ENCODE measurements at places on chromosomes 5 and 9. TPM values are rescaled to one million over a fixed set of nuclear protein-coding genes. Genes with fewer than 3 reads are reported as not detected.

POU5F2 gene
- total RNA-seq: 1.8 TPM

KLF9 gene
- total RNA-seq: 100 TPM

NOL6 gene
- 32.8 TPM for total RNA-seq

GOLGA1 gene
- total RNA-seq: 21.0 TPM

AMBP gene
- total RNA-seq: 5.3 TPM

DNA sequence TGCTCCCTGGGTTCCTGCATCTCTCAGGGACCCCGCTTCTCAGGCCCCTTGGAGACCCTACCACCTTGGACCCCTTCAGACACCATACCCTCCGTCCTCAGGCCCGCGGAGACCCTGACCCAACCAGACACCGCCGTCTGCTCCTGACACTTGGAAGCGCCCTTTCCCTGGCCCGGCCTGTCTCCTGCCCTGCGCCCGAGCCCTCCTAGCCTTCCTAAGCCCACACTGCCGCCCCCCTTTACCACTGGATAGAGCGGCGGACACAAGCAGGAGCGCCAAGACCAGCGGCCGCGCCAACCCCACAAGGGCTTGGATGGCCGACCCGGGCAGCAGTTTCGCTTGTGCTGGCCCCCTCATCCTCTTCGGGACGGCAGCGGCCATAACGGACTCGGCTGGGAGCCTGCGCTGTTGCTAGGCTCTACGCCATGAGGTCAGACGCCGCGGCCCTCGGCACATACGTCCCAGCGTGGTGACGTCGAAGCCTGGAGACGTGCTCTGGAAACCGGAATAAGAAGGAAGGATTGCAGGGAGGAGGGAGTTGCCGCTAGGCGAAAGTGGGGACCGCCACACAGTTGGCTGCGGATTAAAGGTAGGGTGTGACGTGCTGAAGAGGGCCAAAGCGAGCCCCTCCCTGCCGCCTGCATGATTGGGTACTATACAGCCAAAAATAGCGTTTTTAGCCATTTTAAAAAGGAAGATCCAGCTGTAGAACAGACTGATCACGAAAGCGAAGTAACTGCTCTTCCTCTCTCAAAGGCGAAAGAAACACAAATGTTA, at the start of gene C5orf15:
Gene C5orf15 (minus strand): TSS at position 422 of the 777 bp plus-strand sequence. CDS start 41 bp downstream, at position 381.
- DNase-seq: peak; percentile 99
- peak within 1 kb of the TSS; percentile 98 for H3K4me3 ChIP-seq
- peaks cover 7% of the 10 kb centered on the region for H3K4me1 ChIP-seq
- no peaks in the 10 kb centered on the region for H3K27me3 ChIP-seq

GRCh38 chr9:108663422-108663821, 192.4 kb downstream of the ACTL7B start:
- no peaks in the 10 kb centered on the region for H3K36me3 ChIP-seq
- no peak for DNase-seq
- H3K27ac ChIP-seq: no peak overlapping the region
- H3K4me1 ChIP-seq: no peaks in the 10 kb centered on the region
- no peak overlapping the region for H3K4me3 ChIP-seq

DNA sequence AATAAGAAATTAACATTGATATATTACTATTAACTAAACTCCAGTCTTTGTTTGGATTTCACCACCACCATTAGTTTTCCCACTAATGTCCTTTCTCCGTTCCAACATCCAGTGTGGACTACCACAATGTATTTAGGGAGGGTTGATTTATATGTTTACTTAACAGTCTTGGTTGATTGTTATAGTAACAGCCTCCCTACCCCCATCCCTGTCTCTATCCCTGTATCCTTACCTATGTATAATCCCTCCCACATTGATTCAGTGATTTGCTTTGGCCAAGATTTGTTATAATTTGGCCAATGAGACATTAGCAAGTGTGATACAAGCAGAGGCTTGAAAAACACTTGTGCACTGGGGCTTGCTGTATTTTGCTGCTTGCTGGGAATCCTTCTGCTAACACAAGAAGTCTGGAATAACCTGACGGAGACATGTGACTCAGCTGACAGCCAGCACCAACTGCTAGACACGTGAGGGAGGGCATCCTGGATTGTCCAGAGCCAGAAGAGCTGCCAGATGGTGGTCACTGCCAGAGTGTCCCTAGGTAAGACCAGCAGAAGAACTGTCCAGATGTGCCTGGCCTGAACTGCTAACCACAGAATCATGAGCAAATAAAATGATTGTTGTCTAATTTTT, 51.2 kb upstream of the TCF7 start:
- H3K4me1 ChIP-seq: no peaks in the 10 kb centered on the region
- H3K36me3 ChIP-seq: no peaks in the 10 kb centered on the region
- H3K27ac ChIP-seq: no peak overlapping the region
- no peak for DNase-seq

DNA sequence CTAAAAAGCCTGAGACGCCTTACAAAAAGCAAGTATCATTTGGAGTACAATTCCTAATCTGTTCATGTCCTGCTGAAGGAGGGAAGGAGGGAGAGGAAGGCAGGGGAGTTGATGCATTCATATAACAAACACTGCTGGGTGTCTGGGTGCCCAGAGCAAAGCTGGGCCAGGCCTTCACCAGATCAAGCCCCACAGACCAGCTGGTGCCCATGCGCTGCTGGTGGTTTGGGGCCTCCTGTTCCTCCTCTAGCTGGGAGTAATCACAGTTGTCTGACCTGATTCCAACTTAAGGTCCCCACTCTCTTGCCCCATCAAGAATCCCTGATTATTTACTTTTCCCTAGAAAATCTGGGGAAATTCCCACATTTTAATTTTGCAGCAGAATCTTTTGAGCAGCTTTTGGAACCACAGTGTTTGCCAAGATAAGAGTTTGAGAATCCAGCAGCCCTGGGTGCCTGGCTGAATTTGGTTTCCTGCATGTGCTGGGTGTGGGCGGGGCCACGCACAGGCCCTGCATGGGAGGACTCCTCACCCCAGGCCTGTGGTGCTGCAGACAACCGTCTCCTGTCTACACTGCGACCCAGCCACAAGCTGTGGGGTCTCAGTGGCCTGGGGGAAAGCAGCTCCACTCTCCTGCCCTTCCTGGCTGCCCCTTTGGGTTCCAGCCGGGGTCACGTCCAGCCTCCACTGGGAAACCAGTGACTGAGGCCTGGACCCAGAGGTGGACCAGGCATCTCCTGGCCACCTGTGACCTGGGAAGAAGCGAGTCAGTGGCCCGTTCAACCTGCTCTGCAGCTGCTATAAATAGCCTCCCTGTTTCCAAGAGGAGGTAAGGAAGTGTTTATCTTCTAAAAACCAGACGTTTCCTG, 47.5 kb downstream of the NEURL1B start:
- no peak for DNase-seq
- peaks cover 5% of the 10 kb centered on the region for H3K36me3 ChIP-seq
- no peaks in the 10 kb centered on the region for H3K27me3 ChIP-seq
- H3K4me1 ChIP-seq: no peaks in the 10 kb centered on the region
- no peak overlapping the region for H3K4me3 ChIP-seq

DNA sequence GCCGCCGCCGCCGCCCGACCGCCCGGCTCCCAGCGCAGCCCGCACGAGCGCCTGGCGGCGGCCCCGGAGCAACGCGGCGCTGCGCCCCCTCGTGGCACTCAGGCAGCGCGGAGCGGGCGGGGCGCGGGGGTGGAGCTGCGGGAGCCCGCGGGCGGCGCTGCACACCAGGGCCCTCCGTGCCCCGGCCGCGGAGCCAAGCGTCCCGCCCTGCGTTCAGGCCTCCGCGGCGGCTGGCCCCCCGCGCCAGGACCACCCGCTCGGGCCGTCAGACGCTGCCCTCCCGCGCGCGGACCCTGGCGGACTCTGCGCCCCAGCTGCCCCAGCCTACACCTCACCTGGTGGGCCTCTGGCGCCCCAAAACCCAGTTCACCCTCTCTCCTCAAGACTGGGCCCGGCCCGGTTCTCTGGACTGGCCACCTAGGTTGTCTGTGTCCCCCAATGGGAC, at the start of gene RASGEF1C:
Gene RASGEF1C (minus strand): TSS at position 75 of the 445 bp plus-strand sequence. CDS start 71,159 bp downstream, outside the sequence.
- peak; percentile 77 for DNase-seq
- no peaks in the 10 kb centered on the region for H3K36me3 ChIP-seq
- H3K4me1 ChIP-seq: peaks cover 13% of the 10 kb centered on the region
- H3K27ac ChIP-seq: no peak within 1 kb of the TSS
- no peaks in the 10 kb centered on the region for H3K27me3 ChIP-seq

DNA sequence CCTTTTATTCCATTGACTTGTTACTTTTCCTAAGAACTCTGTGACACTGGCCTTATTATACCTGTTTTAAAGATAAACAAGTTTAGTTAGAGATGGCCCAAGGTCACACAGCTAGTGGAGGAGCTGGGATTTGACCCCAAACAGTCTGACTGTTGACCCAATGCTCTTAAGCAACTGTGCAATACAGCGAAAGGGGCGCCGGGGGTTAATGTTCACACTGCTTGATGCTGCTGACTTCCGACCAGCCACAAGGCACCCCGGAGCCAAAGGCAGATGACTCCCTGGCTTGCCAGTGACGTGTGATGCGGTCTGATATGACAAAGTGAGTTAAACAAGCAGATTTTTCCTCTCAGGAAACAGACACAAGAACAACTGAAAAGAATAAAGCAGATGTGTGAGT, 23.9 kb downstream of the PIK3R1 start:
- H3K36me3 ChIP-seq: no peaks in the 10 kb centered on the region
- no peaks in the 10 kb centered on the region for H3K27me3 ChIP-seq
- H3K4me1 ChIP-seq: peaks cover 3% of the 10 kb centered on the region
- DNase-seq: peak; percentile 92
- peak overlapping the region; percentile 9 for H3K4me3 ChIP-seq
- H3K27ac ChIP-seq: no peak overlapping the region

DNA sequence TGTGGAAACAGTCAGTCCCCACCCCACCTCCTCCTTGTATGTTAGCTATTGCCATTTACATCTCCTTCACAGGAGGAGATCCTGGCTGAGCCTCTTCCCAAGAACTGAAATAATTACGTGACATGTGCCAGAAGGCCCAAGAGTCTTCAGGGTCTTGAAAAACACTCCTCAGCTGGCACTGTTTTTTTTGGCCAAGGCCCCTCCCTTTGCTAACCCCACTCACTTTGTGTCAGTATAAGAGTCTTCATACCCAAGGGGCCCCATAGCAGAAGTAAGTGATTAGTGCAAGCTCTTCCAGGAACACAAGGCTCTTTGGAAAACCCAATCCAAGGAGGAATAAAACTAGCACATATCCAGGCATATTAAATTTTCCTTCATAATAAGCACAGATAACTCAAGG, 5.7 kb upstream of the LARP1 start:
- H3K4me3 ChIP-seq: no peak overlapping the region
- DNase-seq: no peak
- no peaks in the 10 kb centered on the region for H3K27me3 ChIP-seq
- no peak overlapping the region for H3K27ac ChIP-seq
- peaks cover 8% of the 10 kb centered on the region for H3K4me1 ChIP-seq
- no peaks in the 10 kb centered on the region for H3K36me3 ChIP-seq

GRCh38 chr5:107496466-107496865, 174.3 kb downstream of the EFNA5 start:
- no peaks in the 10 kb centered on the region for H3K36me3 ChIP-seq
- H3K4me1 ChIP-seq: no peaks in the 10 kb centered on the region
- H3K27ac ChIP-seq: no peak overlapping the region

- no peak for DNase-seq
- H3K4me1 ChIP-seq: no peaks in the 10 kb centered on the region
- H3K27ac ChIP-seq: no peak overlapping the region
- H3K36me3 ChIP-seq: no peaks in the 10 kb centered on the region
- no peak overlapping the region for H3K4me3 ChIP-seq
Measured at GRCh38 chr5:60494635-60495034, 205.3 kb downstream of the DEPDC1B start.

DNA sequence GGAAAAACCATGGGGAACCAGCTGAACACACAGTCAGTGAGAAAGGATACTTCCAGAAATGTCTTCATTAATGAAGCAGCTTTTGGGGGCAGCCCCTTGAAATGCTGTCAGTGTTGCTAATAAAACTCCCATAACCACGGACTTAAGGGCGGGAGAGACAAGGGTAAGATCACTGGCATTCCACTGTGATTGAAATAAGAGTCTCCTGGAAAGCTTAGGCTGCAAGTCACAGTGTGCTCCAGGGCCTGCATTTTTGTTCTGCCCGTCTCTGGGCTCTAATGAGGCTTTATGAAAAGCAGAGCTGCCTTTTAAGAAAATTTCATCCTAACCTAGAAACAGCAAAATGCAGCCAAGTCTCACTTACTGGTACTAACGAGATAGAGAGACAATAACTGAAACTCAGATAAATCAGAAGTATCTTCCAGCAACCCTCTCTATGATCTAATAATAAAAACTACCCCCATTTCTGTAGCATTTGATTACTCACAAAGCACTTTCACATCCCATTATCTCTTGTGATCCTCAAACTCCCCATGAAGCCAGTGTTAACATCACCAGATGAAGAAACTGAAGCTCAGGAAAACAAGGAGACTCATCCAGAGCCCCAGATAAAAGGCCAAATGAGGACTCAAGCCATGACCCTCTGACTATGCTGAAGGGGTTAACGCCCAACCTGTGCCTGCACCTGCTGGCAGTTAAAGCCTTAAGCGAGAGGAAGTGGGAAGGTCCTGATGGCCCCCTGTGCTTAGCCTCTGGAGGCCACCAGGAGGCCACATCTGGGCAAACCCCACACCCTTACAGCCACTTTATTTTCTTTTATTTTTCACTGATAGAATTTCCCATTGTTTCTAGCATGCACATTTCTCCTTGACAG, 37.5 kb downstream of the SPOCK1 start:
- no peak for DNase-seq
- H3K27me3 ChIP-seq: no peaks in the 10 kb centered on the region
- no peaks in the 10 kb centered on the region for H3K36me3 ChIP-seq
- no peak overlapping the region for H3K4me3 ChIP-seq
- no peaks in the 10 kb centered on the region for H3K4me1 ChIP-seq

DNA sequence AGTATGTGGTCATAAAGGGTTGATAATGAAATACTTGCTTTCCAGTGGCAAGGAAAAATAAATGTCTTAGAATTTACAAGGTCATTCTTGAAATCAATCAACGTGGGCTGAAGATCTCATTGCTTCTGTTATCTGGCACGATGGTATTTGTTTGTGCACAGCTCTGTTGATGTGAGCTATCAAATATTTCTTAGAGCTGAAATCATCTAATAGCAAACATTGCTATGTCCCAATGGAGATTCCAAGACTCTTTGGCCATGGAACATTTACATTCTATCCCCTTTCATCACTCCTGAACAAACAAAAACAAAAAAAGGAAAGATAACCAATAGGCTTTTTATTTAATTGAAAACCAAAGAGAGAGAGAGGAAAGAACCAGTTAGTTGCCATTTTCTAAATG, 111.5 kb upstream of the CCDC152 start:
- no peak for DNase-seq
- no peaks in the 10 kb centered on the region for H3K36me3 ChIP-seq
- no peaks in the 10 kb centered on the region for H3K4me1 ChIP-seq

DNA sequence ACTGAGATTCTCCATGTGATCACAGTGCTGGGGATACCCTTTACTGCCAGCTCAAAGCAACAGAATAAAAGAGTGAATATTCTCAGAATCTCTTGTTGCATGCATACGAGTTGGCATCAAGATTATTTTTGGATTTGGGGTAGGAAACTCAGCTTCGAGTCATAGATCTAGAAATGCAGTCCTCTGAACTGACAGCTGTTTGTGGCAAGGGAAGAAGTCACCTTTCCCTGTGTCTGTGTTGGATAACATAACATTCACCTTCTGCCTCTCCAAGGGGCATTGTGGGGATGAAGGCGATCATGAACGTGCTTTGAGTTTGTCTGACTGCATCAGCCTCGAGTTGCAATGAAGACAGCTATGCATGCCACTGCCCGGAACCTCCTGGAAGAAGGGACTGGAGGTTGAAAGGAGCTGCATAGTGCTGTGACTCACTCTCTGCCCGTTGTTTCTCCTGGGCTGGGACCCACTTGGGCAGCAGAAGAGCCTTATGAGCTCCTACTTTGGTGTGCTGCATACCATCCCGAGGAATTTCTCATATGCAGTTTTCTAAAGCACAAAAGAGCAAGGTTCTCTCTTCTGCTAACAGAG, 231.7 kb downstream of the ARHGAP26 start:
- peaks cover 24% of the 10 kb centered on the region for H3K4me1 ChIP-seq
- H3K27me3 ChIP-seq: no peaks in the 10 kb centered on the region
- H3K36me3 ChIP-seq: no peaks in the 10 kb centered on the region
- H3K27ac ChIP-seq: peak overlapping the region; percentile 26

Measured in kidney (tissue), 22 donors.